ENCODE measurements at places on chromosomes 4 and X. TPM values are rescaled to one million over a fixed set of nuclear protein-coding genes. Genes with fewer than 3 reads are reported as not detected.
A peak's percentile ranks its signal among the peaks of the same experiment; 100 is the strongest.

DNA sequence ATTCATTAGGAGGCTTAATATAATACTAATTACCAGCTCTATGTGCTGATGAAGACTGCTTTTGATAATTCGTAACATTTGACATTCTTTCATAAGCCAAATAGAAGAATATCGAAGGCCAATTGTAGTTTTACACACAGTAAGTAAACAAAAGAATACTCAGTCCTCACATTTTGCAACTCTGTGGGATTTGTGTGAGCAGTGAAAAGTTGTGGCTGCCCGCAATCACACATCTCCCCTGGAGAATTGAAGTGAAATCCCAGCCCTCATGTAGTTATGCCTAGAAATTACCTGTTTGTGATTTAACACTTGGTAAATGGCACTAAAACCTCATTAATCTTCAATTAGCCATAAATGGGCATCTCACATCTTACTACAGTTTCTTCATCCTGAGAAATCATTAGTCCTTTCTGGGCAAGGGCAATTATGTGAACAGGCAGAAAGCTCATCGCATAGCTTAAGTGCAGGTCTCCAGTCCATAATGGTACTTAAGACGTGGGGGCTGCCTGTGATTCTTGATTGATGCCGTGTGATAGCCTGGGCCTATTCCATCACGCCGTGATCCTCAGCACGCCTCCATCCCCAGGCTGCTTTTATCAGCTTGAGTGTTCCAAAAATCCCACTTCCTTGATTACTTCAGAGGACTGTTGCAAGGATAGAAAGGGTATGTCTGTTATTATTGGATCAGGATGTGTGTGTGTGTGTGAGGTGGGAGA lies 97.9 kb upstream of the METTL14 start:
- no peak for DNase-seq

DNA sequence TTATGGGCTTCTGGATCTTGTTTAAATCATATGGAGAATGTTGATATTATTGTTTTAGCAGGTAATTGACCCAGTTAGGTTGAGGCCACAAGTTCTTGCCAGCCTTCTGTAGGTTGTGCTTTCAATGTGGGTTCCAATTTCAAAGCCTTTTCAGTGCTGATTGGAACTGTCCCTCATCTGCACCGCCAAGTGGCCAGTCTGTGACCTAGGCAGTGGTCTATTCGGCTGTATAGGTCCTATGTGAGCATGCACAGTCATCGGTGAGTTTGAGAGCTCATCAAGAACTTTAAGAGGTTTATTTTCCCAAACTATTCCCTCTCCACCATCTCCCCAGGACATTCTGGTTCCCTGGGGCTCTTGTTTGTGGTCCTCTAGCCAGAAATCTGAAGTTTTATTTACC lies 35.7 kb downstream of the DDX53 start:
- DNase-seq = no peak

GRCh38 chr4:169098532-169098931 lies 88.5 kb upstream of the CBR4 start:
- no peak for DNase-seq

GRCh38 chr4:104722467-104722866 lies 227.8 kb upstream of the CXXC4 start:
- DNase-seq = no peak

- DNase-seq = no peak
Measured at GRCh38 chr4:17094876-17095210, 196.4 kb upstream of the LDB2 start.

DNA sequence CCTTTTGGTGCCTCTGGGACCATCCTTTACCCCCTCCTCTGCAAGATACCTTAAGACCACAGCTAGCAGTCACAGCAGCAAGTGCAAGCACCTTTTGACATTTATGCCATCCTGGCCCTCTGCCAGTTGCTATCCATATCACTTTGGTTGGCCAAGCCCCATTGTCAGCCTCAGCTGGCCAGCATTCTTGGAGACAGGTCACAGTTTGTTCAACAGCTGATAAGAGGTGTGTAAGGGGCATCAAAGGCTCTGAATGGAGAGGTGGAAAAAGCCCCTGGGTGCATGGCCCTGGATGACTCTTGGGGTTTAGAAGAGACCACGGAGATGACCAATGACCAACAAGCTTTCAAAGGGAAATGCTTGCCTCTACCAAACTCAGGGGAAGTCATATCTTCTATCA lies 133.6 kb upstream of the MAMLD1 start:
- DNase-seq = no peak

DNA sequence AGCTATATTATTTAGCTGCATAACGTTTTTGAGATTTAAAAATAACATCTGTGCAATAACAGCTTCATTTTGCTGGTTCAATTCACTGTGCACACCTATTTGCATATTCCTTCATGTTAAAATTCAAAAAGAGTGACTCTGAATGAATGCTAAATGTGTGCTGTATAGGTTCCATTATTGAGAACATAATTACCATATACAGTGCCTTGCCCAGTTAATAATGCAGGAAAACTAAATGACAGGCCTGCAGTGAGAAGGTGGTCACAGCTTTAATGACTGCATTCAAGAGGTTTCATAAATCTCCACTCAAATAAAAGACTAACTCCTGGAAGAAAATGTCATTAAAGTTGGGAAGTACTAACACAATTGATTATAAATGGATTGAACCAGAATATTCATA lies 1183.2 kb upstream of the ADGRL3 start:
- DNase-seq = no peak

GRCh38 chrX:40080894-40081678 lies 16.7 kb downstream of the BCOR start:
- no peak for DNase-seq

DNA sequence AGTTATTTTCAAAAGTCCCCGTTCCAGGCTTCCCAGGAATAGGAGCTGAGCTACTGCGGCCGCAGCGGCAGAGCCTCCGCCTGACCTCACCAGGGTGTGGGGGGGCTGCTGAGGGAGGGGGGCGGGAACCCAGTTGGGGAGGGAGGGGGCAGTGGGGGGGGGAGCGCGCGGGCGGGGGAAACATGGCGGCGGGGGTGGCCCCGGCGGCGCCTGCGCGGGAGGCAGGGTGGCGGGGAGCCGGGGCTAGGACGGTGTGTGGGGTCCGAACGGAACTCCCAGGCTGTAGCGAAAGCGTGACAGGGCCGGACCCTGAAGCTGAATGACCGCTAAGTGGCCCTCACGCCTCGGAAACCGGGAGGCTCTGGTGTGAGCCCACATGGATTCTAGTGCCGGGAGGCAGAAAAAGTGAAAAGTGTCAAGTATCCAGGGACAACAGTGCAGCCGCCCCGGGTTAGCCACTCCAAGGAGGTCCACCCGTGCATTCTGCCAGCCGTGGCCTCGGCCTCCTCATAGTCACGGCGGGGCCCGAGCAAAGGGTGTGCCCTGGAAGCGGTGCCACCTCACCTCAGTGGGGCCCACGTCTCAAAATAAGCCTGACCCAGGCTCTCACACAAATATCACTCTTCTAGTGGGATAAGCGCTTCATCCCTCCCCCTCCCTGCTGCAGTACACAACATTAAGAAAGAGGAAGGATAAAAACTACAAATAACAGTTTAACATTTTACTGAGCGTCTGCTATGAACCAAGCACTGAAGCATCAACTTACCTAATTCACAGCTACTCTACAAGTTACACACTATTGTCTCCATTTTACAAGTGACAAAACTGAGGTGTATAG lies at the start of gene KLHL13:
KLHL13 (minus strand) TSS at position 98 of the 838 bp plus-strand sequence. CDS start 88,337 bp downstream, outside the sequence.
- no peak for DNase-seq

- no peak for DNase-seq
Measured at GRCh38 chr4:164438321-164438720, 315.6 kb upstream of the SMIM31 start.

DNA sequence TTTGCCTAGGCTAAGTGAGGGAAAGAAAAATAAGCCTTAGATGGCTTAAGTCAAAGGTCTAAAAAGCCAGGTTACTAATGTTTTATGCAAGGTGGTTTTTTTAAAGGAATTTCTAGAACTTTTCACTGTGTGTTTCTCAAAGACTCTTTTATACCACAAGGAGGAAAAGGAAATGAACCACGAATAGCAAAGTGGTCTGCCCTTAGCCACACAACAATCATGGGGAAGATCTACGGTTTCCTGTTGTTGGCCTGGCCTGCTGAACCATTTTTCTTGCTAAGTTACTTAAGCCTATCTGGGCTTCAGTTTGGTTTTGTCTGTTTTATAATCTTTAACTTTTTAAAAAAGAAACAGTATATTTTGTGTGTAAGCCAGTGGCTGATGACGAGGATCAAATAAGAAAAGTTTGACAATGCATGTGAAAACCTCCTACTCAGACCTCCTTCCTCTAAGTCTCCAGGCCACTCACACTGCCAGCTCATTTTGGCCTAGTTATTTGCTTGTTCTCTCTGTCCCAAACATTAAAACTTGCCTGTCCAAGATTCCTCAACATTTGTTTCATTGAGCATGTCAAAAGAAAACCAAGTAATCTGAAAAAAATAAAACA lies 56.7 kb upstream of the COL25A1 start:
- DNase-seq = no peak

GRCh38 chr4:126758493-126758892 lies 874.3 kb upstream of the INTU start:
- no peak for DNase-seq

DNA sequence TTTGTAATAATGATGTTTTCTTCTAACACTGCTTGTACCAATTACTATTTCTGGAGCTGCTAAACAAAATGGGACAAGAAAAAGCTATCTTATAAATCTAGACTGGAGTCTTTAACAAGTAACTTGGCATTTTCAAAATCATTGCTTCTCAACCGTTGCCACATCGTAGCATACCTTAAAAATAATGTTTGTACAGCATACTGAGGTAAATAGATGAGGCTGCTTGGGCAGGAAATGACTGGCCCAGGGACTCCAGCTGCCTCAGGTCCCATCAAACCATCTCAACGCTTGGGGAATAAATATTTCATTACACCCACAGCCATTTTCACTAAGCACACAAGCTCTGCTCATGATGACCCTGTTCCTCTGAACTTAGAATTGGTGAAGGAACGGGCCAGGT lies 115.1 kb downstream of the SPANXA1 start:
- DNase-seq = no peak

- no peak for DNase-seq
Measured at GRCh38 chr4:65337371-65337770, 332.9 kb downstream of the EPHA5 start.

- DNase-seq = no peak
Measured at GRCh38 chr4:183240581-183241321, 79.3 kb downstream of the CLDN22 start.

DNA sequence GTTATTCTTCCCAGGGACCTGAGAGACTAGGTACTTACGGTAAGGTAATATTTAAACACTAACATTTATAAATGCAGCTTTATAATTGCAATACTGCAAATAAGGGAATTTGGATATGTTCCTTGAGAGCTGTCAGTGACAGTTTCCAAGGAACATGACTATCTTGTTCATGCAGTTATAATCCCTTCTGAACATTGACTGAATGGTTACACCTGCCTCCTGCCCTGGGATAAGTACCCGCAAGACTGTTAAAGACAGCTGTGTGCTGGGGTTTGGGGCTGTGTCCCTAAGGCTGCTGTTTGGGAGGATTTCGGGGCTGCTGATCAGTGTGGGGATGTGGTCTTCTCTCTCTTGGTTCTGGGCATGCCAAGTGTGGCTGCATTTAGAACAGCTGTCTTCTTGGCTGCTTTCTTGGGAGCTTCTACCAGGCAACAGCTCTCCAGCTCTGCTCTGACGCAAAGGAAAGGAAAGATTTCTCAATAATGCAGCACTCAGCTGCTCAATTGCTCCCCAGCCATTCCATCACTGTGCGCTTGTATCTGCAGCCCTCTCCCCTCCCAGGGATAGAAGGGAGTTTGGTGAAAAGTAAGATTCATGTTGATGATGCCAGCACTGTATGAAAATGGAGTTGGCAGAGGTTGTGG lies 298.8 kb upstream of the TAPT1 start:
- DNase-seq = peak; percentile 17

- DNase-seq = no peak
Measured at GRCh38 chrX:52608961-52609360, 45.7 kb downstream of the SSX7 start.

- no peak for DNase-seq
Measured at GRCh38 chrX:68332201-68332731, 101.0 kb downstream of the OPHN1 start.

DNA sequence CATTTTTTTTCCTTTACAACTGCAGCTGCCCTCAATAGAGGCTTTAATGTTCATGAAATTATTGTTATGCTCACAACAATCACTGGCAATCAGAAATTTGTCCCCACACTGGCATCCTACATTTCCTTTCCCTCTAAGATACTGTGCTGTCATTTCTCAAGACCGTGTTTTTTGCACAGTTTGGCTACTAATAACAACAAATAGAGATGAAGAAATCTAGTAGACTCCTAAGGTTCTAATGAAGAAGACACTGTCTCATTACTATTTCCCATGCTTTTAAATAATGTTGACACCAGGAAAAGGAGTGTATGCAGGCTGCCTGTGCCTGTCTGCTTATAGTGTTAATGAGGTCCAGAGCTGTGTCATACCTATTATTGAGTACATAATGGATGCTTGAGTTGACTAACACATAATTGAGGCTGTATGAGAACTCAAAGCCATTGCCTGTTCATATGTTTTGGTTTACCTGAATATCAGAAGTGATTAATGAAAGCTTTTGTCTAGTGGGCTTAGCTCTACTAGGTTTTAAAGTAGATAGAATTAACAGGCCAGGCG lies 1.5 kb upstream of the EIF4E start:
- no peak for DNase-seq

Gene ZCCHC12
- total RNA-seq = 0.20 TPM

Gene WNK3
- 6.2 TPM for total RNA-seq

Gene SYTL4
- 15.8 TPM for total RNA-seq

Gene AWAT2
- not detected for total RNA-seq

Gene LSM6
- 23.5 TPM for total RNA-seq

Gene SEPSECS
- 17.2 TPM for total RNA-seq

Gene HELT
- total RNA-seq = not detected

Gene GAGE12E
- total RNA-seq = not detected

Gene SLC2A9
- total RNA-seq = 10.4 TPM

Gene BMPR1B
- total RNA-seq = 9.7 TPM

Gene GAB3
- total RNA-seq = 4.6 TPM

Gene ACOX3
- total RNA-seq = 29.0 TPM

Gene SERTM2
- 0.06 TPM for total RNA-seq

All from mucosa of gallbladder (tissue), 1 donor.